ENCODE measurements at places on chromosomes 11 and 22.

GRCh38 chr11:75474240-75474639 lies 41.2 kb upstream of the KLHL35 start:
- no peak for DNase-seq

- no peak for DNase-seq
Observed at GRCh38 chr11:100726680-100727079, 39.6 kb downstream of the ARHGAP42 start.

- no peak for DNase-seq
Observed at GRCh38 chr11:2844116-2844842, 41.3 kb downstream of the CDKN1C start.

DNA sequence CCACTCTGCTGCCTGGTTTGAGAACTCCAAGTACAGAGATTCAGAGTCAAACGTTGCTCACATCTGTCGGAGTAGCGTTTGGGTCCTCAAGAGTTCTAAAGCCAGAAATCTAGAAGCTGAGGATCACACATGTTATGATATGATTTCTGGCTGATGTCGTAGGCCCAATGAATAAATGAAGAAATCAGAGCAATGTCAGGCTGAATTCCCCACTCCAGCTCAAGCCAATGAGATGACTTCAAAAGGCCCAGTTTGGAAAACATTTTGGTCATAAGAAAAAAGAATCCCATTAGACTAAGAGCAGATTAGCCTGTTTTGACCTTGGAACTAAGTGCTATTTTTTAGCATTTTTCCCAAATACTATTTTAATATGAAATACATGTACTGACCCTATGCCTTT lies 106.7 kb downstream of the ETS1 start:
- DNase-seq: no peak

GRCh38 chr22:24460418-24461089 lies 33.2 kb downstream of the ADORA2A start:
- no peak for DNase-seq

- no peak for DNase-seq
Observed at GRCh38 chr22:22368516-22368915, 123.9 kb downstream of the VPREB1 start.

- no peak for DNase-seq
Observed at GRCh38 chr11:57069942-57070341, 81.2 kb downstream of the OR5AK2 start.

DNA sequence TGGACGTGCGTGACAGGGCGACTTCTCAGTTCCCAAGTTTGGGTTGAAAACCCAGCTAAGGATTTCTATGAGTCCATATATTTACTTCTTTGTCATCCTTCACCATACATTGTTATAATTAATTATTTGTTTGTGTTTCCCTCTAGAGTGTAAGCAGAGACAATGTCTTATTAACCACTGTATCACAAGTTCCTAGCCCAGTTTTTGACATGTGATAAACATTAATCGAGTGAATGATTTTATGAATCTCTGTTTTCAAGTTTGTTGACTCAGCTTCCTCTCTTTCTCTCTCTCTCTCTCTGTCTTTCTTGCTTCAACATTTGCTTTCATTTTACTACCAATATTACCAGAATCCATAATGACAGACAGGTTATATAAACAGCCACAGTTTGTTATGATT lies 1259.6 kb upstream of the TENM4 start:
- no peak for DNase-seq

DNA sequence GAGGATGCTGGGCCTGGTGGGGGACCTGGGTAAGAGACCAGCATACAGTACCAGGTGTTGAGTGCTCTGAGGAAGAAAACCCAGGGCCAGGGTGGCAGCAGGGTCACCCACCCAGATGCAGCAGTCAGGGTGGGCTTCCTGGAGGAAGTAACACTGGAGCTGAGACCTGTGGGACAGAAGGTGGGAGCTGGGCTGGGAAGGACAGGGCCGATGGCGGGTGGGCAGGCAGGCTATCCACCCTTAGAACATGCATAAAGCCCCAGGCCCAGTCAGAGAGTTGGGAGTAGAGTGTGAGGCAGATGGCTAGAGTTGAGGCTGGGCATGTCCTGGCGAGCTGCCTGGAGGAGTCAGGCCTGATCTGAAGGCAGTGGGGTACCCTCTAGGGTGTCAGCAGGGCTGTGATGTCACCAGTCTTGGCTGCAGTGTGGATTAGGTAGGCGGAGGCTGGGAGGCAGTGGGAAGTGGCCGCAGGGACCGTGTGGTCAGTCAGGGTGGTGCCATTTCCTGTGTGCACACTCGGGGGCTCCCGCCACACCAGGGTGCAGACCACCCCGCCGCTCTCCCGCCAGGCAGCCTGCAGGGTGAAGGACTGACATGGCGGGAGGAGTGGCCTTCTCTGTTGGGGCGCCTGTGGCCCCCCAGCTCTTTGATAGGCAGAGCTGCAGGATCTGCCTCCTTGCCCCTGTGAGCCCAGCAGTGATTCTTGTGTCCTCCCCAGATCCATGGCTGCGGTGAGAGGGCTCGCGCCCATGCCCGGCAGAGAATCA lies 35.3 kb downstream of the IGHMBP2 start:
- no peak for DNase-seq

DNA sequence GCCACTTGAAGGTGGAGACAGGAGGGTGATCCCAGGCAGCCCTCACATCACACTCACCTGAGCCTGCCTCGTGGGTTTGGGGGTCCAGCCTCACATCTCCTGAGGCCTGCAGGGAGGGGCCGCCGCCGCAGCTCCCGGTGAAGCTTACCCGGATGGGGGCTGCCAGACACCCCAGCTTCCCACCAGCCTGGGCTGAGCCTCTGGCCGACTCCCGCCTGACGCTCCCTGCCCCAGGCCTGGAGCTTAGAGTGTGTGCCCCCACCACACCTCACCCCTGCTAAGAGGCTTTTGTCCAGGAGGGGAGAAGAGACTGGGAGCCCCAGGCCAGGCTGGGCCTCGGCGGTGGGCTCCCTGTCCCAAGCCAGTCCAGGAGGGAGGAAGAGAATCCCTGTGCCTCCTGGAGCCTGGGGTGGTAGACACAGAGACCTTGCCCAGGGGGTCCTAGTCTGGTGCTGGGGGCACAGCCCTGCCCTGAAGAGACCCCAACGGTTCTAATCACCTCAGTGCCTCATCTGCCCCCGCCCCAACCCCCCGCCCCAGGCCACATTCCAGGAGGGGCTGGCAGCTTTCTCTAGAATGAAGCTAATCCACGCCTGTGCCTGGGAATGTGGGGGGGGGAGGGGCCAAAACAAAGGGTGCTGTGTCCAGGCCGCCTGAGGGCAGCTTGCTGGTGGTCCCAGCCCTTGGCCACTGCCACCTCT lies at the start of gene SLC16A8:
SLC16A8 (minus strand) TSS at position 254 of the 701 bp plus-strand sequence. CDS start 1,311 bp downstream, outside the sequence.
- no peak for DNase-seq

DNA sequence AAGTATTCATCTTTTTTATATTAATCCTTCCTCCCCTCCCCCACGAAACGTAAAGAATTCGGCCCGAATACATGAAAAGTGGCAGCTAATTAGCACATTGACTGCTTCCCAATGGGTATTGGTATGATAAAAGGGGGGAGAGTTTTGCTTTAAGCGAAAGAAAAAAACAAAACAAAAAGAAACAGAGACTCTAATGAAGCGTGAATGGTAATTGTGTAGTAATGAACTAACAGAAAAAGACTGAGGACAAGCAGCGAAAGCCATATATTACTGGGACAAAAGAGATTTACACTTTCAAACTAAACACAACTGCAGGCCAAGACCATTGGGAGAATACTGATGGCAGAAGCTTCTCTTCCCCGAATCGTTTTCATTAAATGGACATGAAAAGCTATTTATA lies 2.5 kb downstream of the DBX1 start:
- no peak for DNase-seq

GRCh38 chr11:101277036-101277435 lies 147.4 kb upstream of the PGR start:
- no peak for DNase-seq

DNA sequence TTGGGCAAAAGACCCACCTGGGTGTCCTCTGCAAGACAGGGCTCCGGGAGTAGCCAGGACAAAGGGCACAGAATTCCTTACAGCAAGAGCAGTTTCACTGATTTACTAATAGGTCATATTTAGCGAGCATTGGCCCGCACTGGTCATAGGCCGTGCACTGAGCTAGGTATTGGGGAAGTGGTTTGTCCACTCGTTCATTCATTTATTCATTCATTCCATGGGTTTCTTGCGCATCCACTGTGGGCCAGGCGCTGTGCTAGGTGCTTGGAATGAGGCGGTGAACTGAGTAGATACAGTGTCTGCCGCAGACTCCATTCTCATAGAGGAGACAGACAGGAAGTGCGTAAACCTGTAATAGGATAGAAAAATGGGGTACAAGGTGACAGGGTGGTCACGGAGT lies 13.2 kb upstream of the LINC01488 start:
- no peak for DNase-seq

GRCh38 chr11:58525037-58525614 lies 17.2 kb upstream of the OR5B21 start:
- peak; percentile 47 for DNase-seq

- no peak for DNase-seq
Observed at GRCh38 chr11:46698597-46698996, 1.8 kb downstream of the ARHGAP1 start.

GRCh38 chr11:57680552-57680874 lies 12.6 kb downstream of the ZDHHC5 start:
- DNase-seq: no peak

DNA sequence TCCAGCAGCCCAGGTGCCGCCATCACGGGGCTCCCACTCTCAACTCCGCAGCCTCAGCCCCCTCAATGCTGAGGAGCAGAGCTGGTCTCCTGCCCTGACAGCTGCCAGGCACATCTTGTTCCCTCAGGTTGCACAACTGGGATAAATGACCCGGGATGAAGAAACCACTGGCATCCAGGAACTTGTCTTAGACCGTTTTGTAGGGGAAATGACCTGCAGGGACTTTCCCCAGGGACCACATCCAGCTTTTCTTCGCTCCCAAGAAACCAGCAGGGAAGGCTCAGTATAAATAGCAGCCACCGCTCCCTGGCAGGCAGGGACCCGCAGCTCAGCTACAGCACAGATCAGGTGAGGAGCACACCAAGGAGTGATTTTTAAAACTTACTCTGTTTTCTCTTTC lies at the start of gene SAA1:
SAA1 (plus strand) TSS at position 316 of the 400 bp plus-strand sequence. CDS start 624 bp downstream, outside the sequence.
- no peak for DNase-seq

- DNase-seq: no peak
Observed at GRCh38 chr11:122275508-122275907, 159.5 kb upstream of the BLID start.

- DNase-seq: no peak
Observed at GRCh38 chr11:68008381-68009337, 1.5 kb upstream of the ALDH3B1 start.

DNA sequence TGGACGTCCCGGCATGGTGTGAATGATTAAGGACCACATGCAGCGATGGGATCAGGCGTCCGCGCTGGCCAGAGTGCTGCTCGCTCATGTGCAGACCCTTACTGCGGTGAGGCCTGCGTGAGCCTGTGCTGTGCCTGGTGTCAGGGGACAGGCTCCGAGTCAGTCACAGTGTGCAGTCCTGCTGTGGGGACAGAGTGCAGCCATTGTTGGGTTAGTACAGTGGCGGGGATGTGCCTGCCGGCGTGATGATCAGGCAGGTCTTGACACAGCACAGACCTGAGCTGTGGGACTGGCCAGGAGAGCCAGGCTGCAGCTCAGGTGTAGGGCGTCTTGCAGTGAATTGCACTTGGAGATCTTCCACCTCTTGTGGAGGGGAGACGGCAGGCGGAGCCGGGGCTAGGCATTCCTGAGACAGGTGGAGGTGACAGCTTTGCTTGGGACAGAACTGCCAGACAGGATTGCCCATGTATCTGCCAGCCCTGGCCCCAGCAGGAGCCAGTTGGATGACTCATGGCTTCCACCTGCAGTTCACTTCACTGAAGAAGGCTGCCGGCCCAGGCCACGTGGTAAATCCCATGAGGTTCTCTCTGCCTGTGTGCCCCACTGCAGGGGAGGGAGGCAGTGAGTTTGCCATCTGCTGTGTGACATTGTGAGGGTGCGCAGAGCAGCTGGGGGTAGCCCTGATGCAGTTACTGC lies 17.3 kb downstream of the TRMU start:
- DNase-seq: no peak

- DNase-seq: no peak
Observed at GRCh38 chr22:27632451-27633295, 168.9 kb downstream of the MN1 start.

DNA sequence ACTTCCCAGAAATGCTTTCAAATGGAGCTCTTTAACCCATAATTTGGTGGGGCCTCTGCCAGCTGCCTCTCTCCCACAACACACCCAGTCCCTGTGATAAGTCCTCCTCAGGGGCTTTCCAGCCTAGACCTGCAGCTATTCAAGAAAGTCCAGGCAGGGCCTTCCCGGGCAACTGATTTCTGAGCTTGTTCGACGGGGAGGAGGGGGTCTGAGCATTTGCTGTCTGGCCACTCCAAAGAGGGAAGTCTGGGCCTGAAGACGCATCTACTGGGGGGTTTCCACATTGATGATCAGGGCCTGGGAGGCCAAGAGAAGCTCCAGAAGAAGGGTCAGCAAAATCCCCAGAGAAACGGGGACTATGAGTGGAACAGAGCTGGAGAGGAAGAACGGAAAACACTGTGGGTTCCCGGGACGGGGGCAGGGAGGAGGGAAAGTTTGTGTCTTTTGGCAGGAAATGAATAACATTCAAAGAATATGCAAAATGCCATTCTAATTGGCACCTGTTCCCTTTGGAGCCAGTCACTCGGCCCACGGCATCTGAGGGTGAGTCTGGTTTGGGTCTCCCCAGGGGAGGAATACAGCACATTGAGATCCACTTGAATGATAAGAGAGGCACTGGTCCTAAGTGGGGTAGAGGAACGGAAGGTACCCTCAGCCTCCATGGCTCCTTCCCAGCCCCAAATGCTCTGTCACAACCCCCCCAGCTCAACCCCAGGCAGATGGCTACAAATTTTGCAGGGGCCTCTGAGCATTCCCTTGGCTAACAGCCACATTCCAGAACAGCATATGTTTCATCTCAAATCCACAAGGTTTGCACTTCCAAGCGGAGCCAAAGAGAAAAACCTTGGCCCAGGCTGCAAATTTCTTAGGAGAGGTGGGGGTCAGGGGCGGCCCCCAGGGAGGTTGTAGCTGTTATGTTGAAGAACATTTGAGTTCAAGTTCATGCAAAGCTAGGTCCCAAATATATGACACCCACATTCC lies 72.0 kb downstream of the RPUSD4 start:
- DNase-seq: no peak

DNA sequence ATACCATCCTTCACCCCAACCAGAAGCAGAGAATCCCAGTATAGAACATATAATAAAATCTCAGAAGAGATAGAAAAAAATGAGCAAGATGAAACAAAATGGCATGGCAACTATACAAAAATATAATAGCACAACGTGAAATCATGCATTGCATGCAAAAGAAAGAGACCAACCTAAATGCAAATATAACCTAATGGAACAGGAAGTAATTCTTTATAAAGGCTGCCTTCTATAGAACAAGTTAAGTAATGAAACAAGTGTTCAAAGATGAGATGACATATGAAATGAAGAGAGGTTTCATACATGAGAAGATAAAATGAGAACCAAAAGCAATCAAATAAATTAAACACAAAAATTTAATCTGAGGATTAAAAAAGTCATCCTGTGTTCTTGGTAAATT lies 18.5 kb upstream of the ARHGAP20 start:
- no peak for DNase-seq

- peak; percentile 62 for DNase-seq
Observed at GRCh38 chr11:63567044-63567840, 4.1 kb upstream of the PLAAT2 start.

- DNase-seq: no peak
Observed at GRCh38 chr11:32168924-32169323, 78.0 kb downstream of the RCN1 start.

All from CD4-positive, alpha-beta T cell treated with Interleukin-6 at 100 ng/mL for 8 hours (primary cell).